ENCODE measurements at places on chromosomes 5 and 9.

DNA sequence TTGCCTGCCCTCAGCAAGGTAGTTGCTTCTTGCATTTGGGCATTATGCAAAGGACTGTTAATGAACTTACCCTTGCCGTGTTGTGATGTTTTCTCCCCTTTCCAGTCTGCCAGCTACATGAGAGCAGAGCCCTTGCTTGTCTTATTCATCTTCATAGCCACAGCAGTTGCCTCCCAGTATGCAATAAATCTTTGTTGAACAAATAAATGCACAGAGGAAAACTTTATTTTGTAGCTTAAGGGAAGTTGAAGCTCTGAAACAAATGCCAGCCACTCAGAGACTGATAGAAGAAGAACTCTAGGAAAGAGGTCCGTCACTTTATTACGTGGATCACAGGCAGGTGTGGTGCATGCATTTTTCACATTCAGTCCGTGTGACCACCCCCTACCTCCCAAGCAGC lies 19.7 kb downstream of the MAST4 start:
- no peak for DNase-seq

DNA sequence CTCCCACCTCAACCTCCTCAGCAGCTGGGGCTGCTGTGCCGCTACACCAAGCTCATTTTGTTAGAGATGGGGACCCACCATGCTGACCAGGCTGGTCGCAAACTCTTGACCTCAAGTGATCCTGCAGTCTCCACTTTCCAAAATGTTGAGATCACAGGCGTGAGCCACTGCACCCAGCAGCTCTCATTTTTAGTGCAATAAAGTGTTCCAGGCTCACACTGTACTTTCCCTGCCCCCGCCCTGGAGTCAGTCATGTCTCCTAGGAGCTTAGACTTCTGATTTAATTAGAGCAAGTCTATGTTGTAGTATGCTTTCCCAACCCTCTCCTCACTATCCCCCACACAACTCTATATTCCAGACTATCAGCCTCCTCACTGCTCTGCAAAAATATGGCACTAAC lies 238.0 kb upstream of the ACTBL2 start:
- no peak for DNase-seq

DNA sequence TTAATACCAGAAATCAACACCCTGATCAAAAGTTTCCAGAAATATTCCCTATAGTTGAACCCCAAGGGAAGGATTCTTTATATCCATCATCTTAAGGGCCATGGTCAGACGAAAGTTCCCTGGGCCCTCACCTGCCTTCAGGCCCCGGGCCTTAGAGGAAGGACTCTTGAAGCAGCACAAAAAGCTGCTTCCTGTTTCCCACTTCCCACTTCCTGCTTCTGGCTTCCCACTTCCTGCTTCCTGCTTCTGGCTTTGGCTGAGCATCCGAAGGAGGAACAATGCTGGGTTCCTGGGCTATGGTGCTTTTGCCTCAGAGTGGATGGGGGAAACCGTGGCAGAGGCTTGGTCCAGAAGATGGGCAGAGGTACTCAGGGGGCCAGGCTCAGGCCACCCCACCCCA lies 25.8 kb upstream of the DAP start:
- DNase-seq = no peak

- no peak for DNase-seq
These were observed 1.3 kb downstream of the IRX2 start for GRCh38 chr5:2750026-2750757.

DNA sequence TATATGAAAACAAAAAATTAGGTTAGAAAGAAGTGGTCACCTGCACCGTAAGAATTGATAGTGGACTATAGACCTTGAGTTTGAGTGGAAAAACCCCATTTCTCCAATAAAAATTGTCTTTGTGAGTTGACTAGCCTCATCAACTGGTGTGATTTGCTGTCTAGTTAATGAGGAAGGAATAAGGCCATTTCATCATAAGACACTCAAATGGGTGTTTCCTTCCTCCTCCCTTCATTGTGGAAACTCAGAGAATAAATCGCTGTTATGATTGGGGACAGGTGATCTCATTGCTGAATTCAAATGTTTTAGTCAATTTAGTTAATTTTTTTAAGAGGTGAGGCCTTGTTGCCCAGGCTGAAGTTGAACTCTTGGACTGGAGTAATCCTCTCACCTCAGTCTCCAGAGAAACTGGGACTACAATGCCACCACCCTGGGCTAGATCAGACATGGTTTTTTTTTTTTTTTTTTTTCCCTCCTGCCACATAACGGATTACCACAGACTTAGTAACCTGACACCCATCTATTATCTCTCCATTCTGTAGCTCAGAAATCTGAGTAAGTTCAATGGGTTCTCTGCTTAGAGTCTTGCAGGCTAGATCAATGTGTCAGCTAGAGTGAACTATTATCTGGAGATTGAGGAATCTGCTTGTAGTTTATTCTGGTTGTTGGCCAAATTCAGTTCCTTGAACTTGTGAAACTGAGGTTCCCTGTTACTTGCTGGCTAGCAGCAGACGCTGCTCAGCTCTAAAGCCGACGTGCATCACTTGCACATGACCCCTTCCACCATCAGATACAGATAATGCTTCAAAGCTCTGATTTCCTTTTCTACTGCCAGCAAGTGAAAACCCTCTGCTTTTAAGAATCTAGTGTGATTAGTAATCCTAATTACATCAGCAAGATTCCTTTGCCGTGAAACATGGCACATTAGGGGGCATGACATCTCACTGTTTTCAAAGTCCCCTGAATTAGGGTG lies 663.8 kb upstream of the CDH9 start:
- no peak for DNase-seq

DNA sequence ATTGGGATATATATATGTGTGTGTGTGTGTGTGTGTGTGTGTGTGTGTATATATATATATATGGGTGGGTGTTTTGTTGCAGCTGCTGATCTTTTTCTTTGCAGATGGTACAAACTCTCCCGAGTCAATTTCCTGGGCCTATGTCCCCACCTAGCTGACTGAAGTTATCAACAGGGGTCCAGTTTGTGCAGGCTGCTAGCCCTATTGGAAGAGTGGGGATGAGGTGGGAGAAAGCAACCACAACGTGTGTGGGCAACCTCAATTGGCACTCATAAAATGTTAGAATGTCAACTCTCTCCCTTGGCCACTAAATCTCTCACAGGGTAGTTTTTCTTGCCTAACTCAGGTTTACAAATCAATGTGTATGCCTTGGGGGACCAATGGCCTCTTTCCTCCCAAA lies 5.6 kb downstream of the NR4A3 start:
- no peak for DNase-seq

DNA sequence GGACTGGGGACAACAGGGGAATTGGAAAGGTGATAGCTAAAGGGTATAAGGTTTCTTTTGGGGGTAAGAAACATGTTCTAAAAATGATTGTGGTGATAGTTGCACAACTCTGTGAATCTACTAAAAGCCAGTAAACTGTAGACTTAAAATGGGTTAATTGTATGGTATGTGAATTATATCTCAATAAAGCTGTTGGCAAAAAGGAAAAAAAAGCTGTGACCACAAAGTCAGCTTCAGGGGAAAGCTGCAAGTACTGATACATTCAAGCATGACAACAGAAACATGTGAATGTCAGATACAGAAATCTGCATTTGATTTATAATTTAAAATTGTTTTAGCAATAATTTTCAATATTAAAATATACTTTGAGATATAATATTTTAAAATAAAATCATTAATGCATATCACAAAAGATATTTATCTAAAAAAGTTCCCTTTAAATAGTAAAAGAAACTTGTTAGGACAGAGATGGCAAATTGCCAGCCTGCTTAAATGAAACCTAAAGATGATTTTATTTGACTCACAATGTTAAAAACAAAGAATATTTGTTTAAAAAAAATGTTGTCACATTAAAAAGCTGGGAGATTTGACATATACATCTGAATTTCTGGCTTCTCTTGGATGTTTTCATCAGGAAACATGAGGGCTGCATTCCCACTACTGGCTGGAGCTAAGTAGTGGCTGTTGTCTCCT lies 66.0 kb downstream of the TBCA start:
- DNase-seq = no peak

DNA sequence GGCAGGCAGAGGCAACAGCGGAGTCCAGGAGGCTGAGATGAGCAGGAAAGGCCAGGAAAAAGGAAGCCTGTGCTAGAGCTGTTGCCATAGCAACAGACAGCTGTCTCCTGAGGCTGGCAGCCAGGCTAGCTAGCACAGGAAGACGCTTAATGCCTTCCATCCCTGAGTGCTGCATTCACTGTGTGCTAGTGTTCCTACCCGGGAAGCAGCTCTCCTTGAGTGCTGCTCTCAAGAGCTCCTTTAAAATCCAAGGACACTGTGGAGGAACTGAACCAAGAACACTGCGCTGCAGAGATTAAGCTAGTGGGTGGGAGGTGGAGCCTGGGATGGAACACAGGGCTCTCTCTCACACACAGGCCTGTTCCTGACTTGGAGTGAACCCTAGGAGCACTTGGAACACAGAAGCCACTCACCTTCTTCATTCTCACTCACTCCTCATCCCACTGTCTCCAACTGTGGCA lies 53.5 kb upstream of the IL7R start:
- no peak for DNase-seq

DNA sequence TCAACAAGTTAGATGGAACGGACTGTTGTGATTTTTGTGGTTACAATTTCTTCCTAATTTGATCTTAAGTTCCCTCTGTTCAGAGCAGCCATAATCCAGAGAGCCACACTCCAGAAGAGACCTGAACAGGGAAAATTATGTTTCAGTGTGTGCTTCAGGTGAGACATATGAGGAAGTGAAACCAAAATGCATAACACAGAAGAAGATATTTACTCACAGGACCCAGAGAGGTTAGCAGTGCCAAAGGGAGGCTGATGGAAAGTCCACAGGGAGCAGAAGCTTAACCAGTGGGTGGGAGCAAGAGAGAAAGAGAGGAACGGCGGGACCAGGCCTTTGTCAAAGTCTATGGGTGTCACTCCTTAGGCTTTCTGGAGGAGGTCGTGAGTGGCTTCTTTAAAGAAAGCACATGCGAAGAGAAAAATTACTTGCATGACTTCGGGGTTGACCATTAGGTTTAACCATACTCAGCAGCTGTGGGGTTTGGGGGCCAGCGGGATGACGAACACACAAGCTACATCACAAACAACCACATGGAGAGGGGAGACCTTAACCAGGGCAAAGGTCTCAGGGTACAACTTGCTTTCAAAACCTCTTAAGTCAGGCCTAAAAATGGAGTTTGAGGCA lies 141.4 kb downstream of the MED10 start:
- DNase-seq = no peak

- no peak for DNase-seq
These were observed 169.2 kb downstream of the SLC12A2 start for GRCh38 chr5:128252756-128253155.

DNA sequence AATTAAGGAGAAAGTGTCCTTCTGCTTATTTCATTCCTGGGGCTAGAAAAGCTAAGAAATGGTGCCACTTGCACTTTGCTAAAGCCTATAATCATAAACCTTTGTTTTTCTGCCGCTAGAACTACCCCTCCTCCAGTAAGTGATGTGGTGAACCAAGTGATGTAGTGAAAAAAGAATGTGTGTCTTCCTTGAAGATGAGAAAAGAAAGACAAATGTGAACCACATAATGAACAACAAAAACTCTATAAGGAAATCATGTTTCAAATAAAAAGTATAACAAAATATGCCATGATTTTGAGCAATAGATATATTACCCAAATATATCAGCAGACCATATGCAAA lies 179.0 kb upstream of the SGCD start:
- DNase-seq = no peak

- DNase-seq = no peak
These were observed 146.1 kb downstream of the PLCXD3 start for GRCh38 chr5:41364346-41364745.

- DNase-seq = no peak
These were observed 435.4 kb upstream of the GRAMD2B start for GRCh38 chr5:125987677-125988255.

- no peak for DNase-seq
These were observed 133.5 kb upstream of the MRPS30 start for GRCh38 chr5:44675296-44675695.

GRCh38 chr5:154858972-154859871 lies 795 bp downstream of the CNOT8 start:
- DNase-seq = peak; percentile 33

Data from CD4-positive, alpha-beta T cell treated with Interleukin-4 for 4 hours (primary cell).